ENCODE measurements at places on chromosomes 16 and 17. TPM values are rescaled to one million over a fixed set of nuclear protein-coding genes. Genes with fewer than 3 reads are reported as not detected.

The CCL17 gene
- total RNA-seq = not detected

The PRCD gene
- total RNA-seq = 0.78 TPM

The PIRT gene
- not detected for total RNA-seq

The LPO gene
- not detected for total RNA-seq
